Activated CD4-positive, alpha-beta T cell treated with anti-CD3 and anti-CD28 coated beads, Interleukin-2, amount 10 ng/mL, durations not matched to agents 7 days and 5 days (primary cell): ENCODE measurements at places on chromosomes 13 and 19. TPM values are rescaled to one million over a fixed set of nuclear protein-coding genes. Genes with fewer than 3 reads are reported as not detected.
A peak's percentile ranks its signal among the peaks of the same experiment; 100 is the strongest.

AZU1 gene
- total RNA-seq, result not detected

GRCh38 chr13:54536112-54536511 lies 1507.5 kb downstream of the OLFM4 start:
- H3K4me3 ChIP-seq, result no peak overlapping the region
- no peaks in the 10 kb centered on the region for H3K27me3 ChIP-seq
- no peaks in the 10 kb centered on the region for H3K36me3 ChIP-seq

DNA sequence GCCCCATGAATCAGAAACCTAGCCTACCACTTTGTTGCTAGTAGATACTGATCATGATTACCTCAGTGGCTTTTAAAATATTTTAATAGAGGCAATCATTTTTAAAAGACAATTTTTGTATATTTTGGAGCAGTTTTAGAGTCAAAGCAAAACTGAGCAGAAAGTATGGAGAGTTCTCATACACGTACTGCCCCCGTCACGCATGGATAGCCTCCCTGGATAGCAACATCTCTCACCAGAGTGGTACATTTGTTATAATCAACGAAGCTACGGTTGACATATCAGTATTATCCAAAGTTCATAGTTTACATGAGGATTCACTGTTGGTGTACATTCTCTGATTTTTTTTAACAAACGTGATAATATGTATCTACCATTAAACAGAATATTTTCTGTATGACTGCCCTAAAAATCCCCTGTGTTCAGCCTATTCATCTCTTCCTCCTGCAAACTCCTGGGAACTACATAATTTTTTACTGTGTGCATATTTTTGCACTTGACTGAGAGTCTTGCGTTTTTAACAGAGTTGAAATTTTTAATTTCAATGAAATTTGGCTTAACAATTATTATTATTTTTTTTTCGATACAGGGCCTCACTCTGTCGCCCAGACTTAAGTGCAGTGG lies 1436.8 kb upstream of the PCDH9 start:
- H3K27ac ChIP-seq, result no peak overlapping the region
- DNase-seq, result no peak
- H3K36me3 ChIP-seq, result no peaks in the 10 kb centered on the region

ACP5 gene
- 33.9 TPM for total RNA-seq

- peaks cover 6% of the 10 kb centered on the region for H3K27me3 ChIP-seq
- H3K4me1 ChIP-seq, result peaks cover 27% of the 10 kb centered on the region
- peak overlapping the region; percentile 83 for H3K4me3 ChIP-seq
- peak overlapping the region; percentile 95 for H3K27ac ChIP-seq
- H3K36me3 ChIP-seq, result peaks cover 5% of the 10 kb centered on the region
These were observed 11.3 kb downstream of the STAP2 start for GRCh38 chr19:4327252-4327876.

LMTK3 gene
- 3.7 TPM for total RNA-seq

DNA sequence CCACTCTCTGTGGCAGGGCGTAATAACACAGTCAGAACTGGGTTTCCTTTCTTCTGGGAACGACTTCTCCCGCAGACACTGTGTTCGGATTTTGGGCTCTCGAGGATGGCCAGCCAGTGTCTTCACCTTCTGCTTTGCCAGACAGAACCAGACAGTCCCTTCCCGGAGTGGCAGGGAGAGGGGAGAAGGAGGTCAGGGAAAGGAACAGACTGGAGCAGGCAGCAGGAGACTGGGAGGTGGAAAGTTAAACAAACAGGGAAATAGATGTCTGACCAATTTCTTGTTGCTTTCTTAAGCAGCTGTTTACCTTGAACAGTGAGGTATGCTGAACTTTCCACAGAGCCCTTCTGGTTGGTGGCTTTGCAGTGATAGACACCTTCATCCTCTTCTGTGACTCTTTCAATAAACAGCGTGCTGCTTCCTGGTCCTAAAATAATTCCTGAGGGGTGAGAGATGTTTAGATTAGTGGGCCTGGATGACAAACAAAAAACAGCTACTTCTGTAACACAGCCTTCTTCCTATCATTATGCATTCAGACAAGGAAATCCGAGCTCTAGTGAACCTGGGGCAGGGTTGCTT lies 137.6 kb downstream of the FLT1 start:
- H3K4me1 ChIP-seq, result peaks cover 53% of the 10 kb centered on the region
- DNase-seq, result no peak
- H3K27ac ChIP-seq, result peak overlapping the region; percentile 82
- H3K36me3 ChIP-seq, result peaks cover 25% of the 10 kb centered on the region

DNA sequence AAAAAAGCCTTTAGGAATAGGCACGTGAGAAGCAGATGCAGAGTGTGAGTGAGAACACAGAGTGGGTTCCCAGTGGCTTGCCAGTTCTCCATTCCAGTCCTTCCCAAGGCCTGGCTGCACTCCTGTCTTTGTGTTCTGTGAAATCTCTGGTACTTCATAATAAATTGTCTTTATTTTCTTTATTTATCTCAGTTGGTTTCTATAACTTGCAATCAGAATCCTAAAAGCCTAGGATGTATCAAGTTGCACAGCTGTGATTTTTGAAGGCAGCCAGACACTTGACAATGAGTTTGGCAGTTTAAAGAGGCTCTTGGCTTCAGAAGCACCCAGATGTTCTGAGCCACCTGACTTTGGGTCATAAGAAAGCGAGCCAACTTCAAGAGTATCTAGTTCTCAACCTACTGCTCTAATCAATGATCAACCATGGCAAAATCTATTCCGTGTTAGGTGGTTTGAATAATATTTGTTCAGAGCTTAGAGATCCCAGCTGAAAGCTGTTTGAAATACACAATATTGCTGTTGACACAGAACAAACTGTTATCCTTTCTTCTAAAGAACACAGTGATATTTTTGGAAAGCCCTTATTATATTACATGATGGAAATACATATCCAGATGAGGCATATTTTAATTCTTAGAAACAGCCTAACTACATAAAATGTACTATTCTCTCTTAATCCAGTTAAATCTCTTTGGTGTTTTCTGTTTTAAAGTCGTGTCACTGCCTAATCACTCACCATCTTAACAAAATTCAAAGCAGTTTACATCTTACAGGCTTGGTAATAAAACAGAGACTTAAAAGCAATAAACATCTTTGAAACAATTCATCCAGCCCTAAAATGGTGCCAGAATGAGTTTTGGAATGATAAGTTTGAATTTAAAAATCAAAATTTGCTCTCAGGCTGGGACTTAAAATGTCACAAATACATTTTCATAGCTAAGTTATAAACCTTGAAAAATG lies 483.0 kb upstream of the NBEA start:
- H3K4me3 ChIP-seq, result no peak overlapping the region
- no peaks in the 10 kb centered on the region for H3K27me3 ChIP-seq
- H3K36me3 ChIP-seq, result no peaks in the 10 kb centered on the region
- H3K27ac ChIP-seq, result no peak overlapping the region

DNA sequence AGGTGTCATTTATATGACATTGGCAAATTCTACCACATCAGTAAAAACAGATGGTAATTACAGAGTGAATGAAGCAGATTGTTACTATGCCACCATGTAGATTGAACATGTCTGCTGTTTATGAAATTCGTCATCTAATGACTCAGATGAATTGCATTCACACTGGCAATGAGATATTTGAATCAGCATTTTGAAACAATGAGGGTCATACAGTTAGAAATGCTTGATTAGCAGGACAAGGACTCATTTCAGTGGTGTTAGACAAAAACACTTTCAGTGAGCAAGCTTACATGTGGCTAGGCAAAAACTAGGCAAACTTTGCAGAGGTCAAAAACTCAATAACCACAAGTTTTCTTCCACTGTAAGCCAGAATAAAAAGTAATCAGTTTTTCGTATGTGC lies 1165.0 kb downstream of the SLITRK1 start:
- no peaks in the 10 kb centered on the region for H3K4me1 ChIP-seq
- H3K4me3 ChIP-seq, result no peak overlapping the region
- no peak for DNase-seq

TEX26 gene
- total RNA-seq, result not detected

ANKRD10 gene
- 111 TPM for total RNA-seq

HIPK4 gene
- not detected for total RNA-seq

NTF4 gene
- total RNA-seq, result not detected

DNA sequence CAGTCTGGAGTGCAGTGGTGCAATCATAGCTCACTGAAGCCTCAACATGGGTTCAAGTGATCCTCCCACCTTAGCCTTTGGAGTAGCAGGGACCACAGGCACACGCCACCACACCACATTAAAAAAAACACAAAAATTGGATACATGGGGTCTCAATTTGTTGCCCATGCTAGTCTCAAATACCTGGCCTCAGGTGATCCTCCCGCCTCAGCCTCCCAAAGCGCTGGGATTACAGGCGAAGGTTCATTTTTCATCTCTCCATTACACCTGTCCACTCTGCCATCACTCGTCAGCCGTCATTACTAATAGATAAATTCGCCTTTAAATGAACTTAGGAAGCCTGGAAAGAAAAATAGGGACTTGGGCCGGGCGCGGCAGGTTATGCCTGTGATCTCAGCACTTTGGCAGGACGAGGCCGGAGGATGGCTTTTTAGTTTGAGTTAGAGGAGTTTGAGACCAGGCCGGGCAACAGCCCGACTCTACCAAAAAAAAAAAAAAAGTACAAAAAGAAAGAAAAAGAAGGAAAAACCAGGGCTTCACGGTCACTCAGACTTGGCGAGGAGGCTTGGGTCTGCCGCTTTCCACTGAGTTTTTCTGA lies 685 bp upstream of the SUPT5H start:
- H3K4me1 ChIP-seq, result peaks cover 56% of the 10 kb centered on the region
- peak overlapping the region; percentile 92 for H3K4me3 ChIP-seq
- peak overlapping the region; percentile 97 for H3K27ac ChIP-seq
- H3K27me3 ChIP-seq, result no peaks in the 10 kb centered on the region
- DNase-seq, result no peak

TBXA2R gene
- 1.00 TPM for total RNA-seq

TMEM161A gene
- 24.1 TPM for total RNA-seq

DNA sequence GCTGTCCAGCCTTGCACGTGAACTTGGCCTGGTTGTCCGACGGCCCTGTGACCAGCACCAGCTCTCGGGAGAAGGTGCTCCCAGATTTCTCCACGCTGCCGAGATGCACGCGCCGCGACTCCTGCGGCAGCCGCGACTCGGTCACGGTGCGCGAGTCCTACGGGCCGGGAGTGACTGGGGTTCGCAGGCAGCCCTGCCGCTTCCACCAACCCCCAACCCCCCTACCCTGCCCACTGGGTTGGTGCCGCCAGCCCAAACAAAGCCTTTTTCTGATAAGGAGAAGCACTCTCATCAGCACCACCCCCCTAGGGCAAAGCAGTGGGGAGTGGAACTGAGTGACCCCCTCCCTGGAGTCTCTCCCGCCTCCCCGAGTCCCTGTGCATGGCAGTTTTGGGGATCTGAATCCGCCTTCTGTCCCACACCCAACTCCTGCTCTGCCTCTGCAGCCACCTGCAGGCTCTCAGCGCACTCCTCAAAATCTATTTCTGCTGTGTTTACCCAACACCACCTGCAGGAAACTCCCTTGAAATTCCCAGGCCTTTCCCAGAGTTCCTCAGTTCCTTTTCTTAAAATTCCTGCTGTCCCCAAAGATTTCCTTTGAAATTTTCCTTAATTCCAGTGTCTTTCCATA lies 6.2 kb downstream of the NPHS1 start:
- H3K36me3 ChIP-seq, result no peaks in the 10 kb centered on the region
- H3K4me1 ChIP-seq, result peaks cover 17% of the 10 kb centered on the region
- no peak overlapping the region for H3K27ac ChIP-seq
- DNase-seq, result no peak

DNA sequence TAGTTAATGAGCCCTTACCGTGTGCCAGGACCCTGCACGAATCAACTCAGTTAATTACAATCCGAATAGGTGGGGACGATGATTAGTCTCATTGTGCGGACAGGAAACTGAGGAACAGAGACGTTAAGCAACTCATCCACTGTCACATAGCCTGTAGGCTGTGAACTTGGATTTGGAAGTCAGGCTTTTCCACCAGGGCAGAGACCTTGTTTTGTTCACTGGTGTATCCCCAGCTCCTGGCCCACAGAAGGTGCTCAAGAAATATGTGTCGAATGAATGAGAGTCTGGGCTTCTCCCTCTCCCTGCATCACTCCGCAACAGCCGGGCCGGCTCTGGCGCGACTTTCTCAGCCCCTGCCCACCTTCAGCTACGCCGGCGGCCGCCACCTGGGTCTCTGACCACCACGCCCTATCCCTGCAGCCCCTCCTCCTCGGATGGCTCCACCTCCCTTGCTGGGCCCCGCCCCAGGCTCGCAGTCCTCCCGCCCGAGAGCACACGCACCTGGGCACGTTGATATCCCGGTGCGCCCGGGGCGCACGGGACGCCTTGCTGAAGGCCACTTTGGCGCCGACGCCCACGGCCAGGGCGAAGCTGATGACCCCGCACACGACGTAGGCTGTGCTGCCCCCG lies 1.3 kb downstream of the SHISA7 start:
- peaks cover 15% of the 10 kb centered on the region for H3K4me1 ChIP-seq
- DNase-seq, result no peak
- H3K27me3 ChIP-seq, result peaks cover 67% of the 10 kb centered on the region
- no peak overlapping the region for H3K4me3 ChIP-seq
- no peaks in the 10 kb centered on the region for H3K36me3 ChIP-seq

DNA sequence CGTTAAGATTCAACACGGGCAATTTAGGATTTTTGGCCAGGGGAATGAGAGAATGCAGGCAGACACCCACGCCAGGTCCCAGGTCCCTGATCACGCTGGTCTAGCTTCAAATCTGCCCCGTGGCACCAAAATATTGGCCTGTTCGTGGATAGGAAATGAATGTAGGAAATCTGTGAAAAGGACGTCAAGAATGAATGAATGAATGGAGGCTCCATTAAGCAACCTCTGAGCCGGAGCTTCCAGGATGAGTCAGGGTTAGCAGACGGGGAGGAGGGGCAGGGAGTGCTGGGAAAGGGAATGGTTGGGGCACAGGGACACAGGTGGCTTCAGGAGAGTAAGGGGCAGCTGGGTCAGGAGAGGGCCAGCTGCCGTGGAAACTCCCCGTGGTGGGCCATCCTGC lies 4.2 kb downstream of the SULT2B1 start:
- H3K27me3 ChIP-seq, result peaks cover 4% of the 10 kb centered on the region
- peaks cover 3% of the 10 kb centered on the region for H3K4me1 ChIP-seq
- DNase-seq, result no peak
- H3K36me3 ChIP-seq, result no peaks in the 10 kb centered on the region
- no peak overlapping the region for H3K4me3 ChIP-seq
- no peak overlapping the region for H3K27ac ChIP-seq

GRCh38 chr19:33291623-33292534 lies 10.5 kb downstream of the CEBPA start:
- no peak overlapping the region for H3K4me3 ChIP-seq
- H3K27ac ChIP-seq, result no peak overlapping the region
- DNase-seq, result no peak
- peaks cover 8% of the 10 kb centered on the region for H3K36me3 ChIP-seq
- peaks cover 12% of the 10 kb centered on the region for H3K4me1 ChIP-seq

GRCh38 chr19:41706741-41707501 lies 1.5 kb upstream of the CEACAM5 start:
- DNase-seq, result peak; percentile 70
- H3K36me3 ChIP-seq, result no peaks in the 10 kb centered on the region
- no peak overlapping the region for H3K27ac ChIP-seq
- peaks cover 4% of the 10 kb centered on the region for H3K4me1 ChIP-seq
- H3K4me3 ChIP-seq, result peak overlapping the region; percentile 26
- H3K27me3 ChIP-seq, result peaks cover 4% of the 10 kb centered on the region

- H3K27me3 ChIP-seq, result no peaks in the 10 kb centered on the region
- no peak overlapping the region for H3K4me3 ChIP-seq
- DNase-seq, result no peak
- peaks cover 17% of the 10 kb centered on the region for H3K4me1 ChIP-seq
These were observed 5.5 kb downstream of the PIK3R2 start for GRCh38 chr19:18158467-18158866.

GAPDHS gene
- not detected for total RNA-seq

- H3K4me1 ChIP-seq, result no peaks in the 10 kb centered on the region
- no peak for DNase-seq
- no peaks in the 10 kb centered on the region for H3K36me3 ChIP-seq
These were observed 17.5 kb upstream of the CAMSAP3 start for GRCh38 chr19:7578127-7578526.

GRCh38 chr19:15220833-15221232 lies 11.4 kb downstream of the EPHX3 start:
- H3K27me3 ChIP-seq, result peaks cover 14% of the 10 kb centered on the region
- no peaks in the 10 kb centered on the region for H3K36me3 ChIP-seq
- H3K4me1 ChIP-seq, result peaks cover 13% of the 10 kb centered on the region
